ENCODE measurements at places on chromosomes 12 and 14.

DNA sequence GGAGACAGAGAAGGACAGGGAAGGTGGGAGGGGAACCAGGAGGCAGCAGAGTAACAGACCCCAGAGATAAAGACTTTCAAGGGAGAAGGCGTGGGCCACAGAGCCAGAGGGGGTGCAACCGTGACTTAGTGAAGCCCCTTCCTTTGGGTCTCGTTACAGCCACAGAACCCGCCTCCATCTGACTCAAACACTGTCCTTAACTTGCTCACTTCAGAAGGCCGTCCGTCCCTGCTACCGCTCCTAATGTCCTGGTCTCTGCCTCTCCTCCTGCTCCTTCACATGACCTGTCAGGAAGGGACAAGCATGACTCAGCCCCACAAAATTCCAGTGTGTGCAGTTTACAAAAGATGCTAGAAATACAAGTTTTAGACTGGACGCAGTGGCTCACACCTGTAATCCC is 18.0 kb downstream of the RIMBP2 start:
- DNase-seq: no peak

DNA sequence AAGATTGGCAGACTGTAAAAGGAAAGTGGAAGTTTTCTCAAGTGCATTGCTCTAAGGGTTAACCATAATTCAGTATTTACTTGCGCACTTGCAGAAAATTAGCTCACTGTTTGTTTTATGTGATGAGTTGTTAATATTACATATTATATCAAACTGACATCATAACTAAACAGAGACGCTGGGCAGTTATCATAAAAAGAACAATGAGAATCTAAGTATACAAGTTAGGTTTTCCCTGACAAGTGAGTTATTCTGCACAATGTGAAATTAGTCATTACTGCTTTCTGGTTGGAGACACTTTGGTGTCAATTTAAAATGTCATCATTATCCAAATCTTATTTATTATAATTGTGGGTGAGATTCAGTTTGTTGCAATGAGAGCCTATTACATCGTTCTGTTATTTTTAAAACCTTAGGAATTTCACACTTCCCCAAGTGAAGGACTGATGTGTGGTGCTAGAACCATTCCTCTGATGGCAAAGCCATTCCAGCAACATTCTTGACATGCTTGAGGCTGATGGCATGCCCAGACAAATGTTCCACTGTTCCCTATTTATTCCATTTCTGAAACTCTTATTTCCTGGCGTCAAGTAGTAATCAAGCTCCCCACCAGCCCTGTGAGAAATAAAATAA is 90.1 kb upstream of the FLRT2 start:
- DNase-seq: no peak

GRCh38 chr12:12523229-12523628 is 39.4 kb downstream of the DUSP16 start:
- no peak for DNase-seq

DNA sequence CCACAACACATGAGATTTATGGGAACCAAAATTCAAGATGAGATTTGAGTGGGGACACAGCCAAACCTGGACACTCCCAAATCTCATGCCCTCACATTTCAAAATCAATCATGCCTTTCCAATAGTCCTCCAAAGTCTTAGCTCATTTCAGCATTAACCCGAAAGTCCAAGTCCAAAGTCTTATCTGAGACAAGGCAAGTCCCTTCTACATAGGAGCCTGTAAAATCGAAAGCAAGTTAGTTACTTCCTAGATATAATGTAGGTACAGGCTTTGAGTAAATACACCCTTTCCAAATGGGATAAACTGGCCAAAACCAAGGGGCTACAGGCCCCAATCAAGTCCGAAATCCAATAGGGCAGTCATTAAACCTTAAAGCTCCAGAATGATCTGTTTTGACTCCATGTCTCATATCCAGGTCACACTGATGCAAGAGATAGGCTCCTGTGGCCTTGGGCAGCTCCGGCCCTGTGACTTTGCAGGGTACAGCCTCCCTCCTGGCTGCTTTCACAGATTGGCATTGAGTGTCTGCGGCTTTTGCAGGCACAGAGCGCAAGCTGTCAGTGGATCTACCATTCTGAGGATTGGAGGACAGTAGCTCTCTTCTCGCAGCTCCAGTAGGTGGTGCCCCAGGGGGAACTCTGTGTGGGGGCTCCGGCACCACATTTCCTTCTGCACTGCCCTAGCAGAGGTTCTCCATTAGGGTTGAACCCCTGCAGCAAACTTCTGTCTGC is 60.1 kb downstream of the LRIG3 start:
- no peak for DNase-seq

DNA sequence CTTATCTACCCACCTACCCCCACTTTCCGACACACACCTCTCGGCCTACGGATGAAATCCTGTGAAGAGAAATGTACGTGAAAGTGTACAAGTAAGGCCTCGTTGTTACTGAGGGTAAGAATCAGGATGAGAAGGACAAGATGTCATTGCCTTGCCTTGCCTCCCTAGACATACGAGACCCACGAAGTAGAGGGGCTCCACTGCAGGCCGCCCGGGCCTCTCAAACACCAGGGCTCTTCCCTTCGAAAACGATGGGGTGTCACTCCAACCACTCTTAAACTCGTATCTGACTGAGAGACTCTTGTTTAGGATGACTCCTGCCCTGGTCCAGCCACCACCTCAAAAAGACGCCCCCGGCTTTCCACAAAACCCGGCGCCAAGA is 498 bp downstream of the RACGAP1 start:
- DNase-seq: no peak

DNA sequence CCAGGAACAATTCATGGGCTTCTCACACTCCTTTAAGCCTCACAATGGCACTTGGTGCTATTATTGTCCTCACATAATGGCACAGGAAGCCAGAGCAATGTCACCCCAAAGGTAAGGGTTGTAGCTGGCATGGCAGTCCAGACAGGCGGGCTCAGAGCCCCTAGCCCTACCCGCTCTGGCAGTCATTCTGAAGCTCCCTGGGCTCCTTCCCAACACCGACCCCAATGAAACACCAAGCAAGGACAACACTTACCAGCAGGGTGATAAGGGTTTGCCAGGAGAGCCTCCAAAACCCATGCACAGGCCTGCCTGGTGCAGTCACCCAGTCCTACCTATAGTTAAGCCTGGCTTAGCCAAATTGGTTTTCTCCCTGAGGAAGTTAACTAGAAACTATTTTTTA is 30.8 kb downstream of the MAX start:
- no peak for DNase-seq

DNA sequence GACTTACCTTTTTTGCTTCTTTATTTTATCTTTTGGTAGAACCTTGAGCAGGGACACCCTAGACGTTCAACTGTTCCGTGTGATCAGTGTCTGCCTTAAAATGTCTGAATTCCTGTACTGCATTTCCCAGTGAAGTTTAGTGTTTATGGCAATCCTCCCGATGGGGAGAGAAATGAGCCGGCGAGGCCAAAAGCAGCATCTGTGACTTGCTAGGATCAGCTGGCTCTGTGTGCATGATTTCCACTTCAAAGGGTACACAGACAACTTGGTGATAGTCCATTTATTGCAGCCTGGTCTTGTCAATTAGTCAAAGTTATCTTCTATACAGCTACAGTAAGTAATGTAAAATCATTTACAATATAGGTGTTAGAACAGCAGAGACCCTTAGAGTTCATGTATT is 768.5 kb downstream of the DIO2 start:
- no peak for DNase-seq

- no peak for DNase-seq
Observed at GRCh38 chr12:68001486-68002466, 12.5 kb downstream of the IFNG-AS1 start.

- DNase-seq: no peak
Observed at GRCh38 chr12:121114019-121114639, 18.5 kb upstream of the P2RX7 start.

DNA sequence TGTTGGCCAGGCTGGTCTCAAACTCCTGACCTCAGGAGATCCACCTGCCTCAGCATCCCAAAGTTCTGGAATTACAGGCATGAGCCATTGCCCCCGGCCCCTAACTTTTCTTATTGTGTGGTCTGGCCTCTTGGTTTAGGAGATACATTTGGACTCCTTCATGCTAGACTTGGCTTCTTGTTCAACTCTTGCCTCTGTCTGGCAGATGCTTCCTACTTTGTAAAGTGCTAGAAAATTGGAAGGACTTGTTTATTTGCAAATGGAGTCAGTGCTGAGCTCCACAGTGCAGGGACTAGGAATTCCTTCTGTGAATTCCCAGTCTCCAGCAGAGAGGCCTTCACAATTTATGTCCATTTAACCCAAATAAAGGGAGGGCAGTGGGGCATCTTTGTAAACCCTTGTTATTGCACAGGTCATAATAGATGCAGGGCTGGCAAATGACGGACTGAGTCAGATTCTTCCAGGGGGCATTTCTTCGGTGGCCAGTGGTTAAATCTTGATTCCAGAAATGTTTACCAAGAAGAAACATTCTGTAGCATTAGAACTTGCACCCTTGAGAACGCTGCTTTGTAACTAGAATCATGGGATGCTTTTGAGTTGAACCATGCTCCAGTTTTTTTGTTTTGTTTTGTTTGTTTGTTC is 73.8 kb upstream of the TBX3 start:
- DNase-seq: no peak

- no peak for DNase-seq
Observed at GRCh38 chr12:95674631-95675030, 115.9 kb downstream of the NTN4 start.

DNA sequence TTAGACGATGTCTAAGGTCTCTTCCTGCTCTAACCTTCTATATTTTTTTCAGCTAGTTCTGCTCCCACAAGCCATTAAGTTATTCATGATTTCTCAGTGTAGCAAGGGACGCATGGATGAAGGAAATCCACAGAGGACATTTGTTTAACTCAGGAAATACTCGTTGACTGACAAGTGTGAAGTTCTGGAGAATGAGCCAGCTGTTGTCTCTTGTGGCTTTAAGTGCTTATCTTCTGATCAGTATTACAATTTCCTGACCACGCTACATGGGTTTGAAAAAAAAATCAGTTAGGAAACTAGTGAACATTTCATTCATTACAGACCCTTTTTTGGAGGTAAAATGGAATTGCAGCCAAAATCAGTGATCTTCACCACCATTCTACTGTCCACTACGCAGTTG is 53.1 kb downstream of the GUCY2C start:
- DNase-seq: no peak

DNA sequence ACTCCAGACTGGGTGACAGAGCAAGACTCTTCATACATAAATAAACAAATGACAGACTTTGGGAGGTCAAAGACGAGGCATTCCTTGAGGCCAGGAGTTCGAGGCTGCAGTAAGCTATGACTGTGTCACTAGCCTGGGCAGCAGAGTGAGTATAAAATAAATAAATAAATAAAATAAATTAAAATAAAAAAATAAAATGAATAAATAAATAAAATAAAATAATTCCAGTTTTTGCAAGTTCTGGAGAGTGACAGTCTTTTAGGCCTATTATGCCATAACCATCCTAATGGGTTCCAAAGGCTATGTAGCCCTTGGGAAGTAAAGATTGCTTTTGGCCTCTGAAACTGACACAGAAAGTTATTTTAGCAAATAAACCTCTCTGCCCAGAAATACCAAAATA is 16.5 kb upstream of the NRDE2 start:
- no peak for DNase-seq

GRCh38 chr14:75069811-75070145 is 337 bp downstream of the ZC2HC1C start:
- DNase-seq: no peak

GRCh38 chr14:36915081-36915480 is 253.4 kb downstream of the PAX9 start:
- DNase-seq: no peak

DNA sequence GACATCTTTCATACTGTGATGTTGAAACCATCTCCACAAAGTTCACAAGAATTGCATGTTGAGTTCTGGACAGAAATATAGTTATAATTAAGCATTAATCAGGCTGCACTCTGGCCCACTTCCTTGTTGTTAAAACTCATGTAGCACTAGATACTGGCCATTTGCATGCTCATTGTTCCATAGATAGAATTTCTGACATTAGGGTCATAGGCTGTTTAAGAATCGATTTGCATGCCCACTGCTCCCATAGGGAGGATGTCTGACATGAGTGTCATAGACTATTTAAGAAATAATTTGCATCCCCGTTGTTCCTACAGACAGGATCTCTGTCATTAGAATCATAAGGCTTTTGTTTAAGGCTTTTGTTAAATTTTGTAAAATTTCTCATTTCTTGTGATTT is 50.2 kb downstream of the MYF5 start:
- no peak for DNase-seq

DNA sequence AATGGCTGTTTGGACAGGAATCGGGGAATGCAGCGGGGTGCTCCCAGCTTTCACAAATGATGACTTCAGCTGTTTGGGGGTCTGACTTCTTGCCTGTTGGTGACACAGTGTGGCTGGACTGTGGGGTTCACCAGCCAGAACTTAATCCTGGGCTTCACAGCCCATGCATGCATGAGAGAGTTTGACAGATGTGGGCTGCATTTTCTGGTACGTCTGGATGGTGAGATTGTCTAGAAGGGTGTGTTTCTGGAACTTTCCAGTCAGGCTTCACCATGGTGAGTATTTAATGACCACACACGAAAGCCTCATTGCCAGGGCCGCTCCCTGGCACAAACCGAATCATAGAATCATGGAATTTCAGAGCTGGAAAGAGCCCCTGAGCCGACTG is 29.6 kb downstream of the CHST11 start:
- no peak for DNase-seq

- DNase-seq: peak; percentile 5
Observed at GRCh38 chr12:34406996-34407300, 384.7 kb downstream of the ALG10 start.

Measured in WTC11 (cell line).